Effector memory CD4-positive, alpha-beta T cell (primary cell): ENCODE measurements at places on chromosomes 6 and 20.

DNA sequence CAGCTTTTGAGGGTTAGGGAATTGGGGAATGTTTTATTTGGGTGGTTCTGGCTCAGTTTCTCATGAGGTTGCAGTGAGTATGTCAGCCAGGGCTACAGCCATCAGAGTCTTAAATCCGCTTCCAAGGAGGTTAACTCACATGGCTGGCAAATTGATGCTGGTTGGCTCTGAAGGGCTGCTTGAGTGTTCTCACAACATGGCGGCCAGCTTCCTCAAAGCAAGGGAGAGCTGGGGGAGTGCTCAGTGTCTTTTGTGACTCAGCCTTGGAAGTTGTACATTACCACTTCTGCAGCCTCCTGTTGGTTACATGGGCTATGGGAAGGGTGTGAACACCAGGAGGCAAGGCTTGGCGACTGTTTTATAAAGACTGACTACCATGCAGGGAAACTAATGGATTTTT lies 17.8 kb upstream of the PPP1R3G start:
- no peak for DNase-seq

GRCh38 chr6:147023581-147023980 lies 180.6 kb upstream of the STXBP5 start:
- no peak for DNase-seq

DNA sequence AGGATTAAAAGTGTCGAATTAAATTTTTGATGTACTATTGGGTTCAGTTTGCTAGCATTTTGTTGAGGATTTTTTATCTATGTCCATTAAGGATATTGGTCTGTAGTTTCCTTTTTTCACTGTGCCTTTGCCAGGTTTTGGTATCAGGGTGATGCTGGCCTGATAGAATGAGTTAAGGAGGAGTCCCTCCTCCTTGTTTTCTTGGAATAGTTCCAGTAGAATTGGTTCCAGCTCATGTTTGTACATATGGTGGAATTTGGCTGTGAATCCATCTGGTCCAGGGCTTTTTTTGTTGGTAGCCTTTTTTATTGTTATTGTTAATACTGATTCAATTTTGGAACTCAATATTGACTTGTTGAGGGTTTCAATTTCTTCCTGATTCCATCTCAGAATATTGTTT lies 141.8 kb downstream of the SIM1 start:
- no peak for DNase-seq

GRCh38 chr6:136548582-136549299 lies 1.5 kb downstream of the MAP7 start:
- no peak for DNase-seq

- no peak for DNase-seq
Observed at GRCh38 chr20:36862857-36863668, 12.9 kb upstream of the TLDC2 start.

- DNase-seq: no peak
Observed at GRCh38 chr6:40520084-40520483, 67.1 kb downstream of the LRFN2 start.

- no peak for DNase-seq
Observed at GRCh38 chr6:35765739-35766138, 10.7 kb upstream of the CLPSL2 start.

- DNase-seq: no peak
Observed at GRCh38 chr6:69948479-69949114, 82.2 kb downstream of the COL19A1 start.

- DNase-seq: no peak
Observed at GRCh38 chr6:149264629-149265028, 52.9 kb upstream of the TAB2 start.

GRCh38 chr20:19652591-19653026 lies 105.4 kb upstream of the RIN2 start:
- no peak for DNase-seq

DNA sequence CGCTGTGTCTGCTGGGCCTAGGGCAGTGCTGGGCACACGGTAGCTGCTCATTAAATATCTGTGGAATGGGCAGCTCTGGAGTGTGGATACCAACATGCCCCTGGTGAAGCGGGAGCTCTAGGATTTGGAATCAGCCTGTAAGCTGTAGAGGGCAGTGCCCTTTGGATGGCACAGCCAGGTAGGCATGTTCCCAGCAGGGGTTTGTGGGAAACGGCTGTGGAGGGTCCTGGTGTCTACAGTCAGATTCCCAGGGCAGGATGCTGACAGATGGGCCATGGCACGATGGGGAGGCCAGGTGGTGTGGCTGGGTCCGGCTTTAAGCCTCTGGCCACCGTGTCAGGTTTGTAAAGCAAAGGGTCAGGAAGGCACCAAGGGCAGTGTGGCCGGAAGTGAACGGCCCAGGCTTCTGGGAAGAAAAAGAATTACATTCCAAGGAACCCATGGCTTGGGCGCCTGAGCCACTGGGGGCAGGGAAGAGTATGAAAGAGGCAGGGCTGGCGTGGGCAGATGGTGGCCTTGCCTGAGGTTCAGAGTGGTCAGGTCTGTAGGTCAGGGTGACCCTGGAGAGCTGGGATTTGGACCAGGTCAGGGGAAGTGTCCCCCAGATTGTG lies 44.8 kb downstream of the UBE2V1 start:
- no peak for DNase-seq

- DNase-seq: no peak
Observed at GRCh38 chr6:113529196-113529595, 327.9 kb upstream of the MARCKS start.

GRCh38 chr20:31707994-31708735 lies 14.5 kb downstream of the BCL2L1 start:
- DNase-seq: no peak

- no peak for DNase-seq
Observed at GRCh38 chr20:14721926-14722452, 384.6 kb upstream of the FLRT3 start.

- no peak for DNase-seq
Observed at GRCh38 chr6:49892280-49892679, 25.9 kb upstream of the CRISP1 start.

GRCh38 chr6:3419624-3420272 lies 37.1 kb downstream of the SLC22A23 start:
- DNase-seq: no peak

DNA sequence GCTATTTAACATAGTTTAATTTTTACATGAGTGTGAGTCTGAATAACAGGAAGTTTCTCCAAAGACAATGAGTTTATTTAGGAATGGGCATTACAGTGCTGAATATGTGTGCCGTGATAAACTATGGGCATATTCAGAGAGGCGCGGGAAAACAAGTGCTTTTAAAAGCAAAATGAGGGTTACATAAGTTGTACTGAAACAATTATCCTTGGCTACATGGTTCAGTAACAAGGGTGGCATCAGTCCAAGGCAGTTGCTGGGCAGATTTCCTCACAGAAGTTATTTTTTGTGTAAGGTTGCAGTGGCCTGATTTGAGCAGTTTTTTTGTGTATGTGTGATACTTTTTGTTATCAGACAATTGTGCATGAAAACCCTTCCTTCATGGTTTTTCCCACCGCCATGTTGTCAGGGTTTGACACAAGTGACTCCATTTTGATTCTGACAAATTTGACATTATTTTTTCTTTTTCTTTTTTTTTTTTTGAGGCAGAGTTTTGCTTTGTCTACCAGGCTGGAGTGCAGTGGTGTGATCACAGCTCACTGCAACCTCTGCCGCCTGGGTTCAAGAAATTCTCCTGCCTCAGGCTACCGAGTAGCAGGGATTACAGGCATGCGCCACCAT lies 22.3 kb upstream of the PXDC1 start:
- DNase-seq: no peak

DNA sequence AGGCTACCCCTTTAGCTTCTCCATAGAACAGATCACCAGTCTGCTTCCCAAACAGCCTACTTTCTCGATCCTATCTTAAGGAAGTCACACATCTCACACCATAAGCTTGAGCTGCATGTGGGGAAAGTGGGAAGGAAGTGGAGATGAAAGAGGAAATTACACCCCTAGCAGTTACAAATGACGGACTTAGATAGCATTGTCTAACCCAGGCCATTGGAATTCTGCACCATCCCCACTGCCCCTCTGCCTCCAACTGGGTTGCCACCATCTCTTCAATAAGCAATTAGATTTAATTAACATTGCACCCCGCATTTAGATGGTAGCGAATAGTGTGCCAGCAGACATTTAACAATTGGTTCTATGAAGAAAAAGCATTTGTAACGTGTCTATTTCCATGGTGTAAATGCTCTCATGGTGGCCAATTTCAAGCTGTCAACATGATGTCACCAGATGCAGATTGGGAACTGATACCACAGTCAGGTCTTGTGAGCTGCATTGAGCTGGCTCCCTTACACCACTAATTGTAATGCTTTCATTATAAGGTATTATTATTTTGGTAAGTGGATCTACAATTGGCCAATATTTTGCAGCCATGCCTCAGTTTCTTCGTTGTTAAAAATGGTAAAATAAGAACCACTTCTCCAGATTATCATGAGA lies 124.7 kb downstream of the CD24 start:
- DNase-seq: no peak

- DNase-seq: no peak
Observed at GRCh38 chr6:21873562-21873961, 280.0 kb downstream of the SOX4 start.

- DNase-seq: no peak
Observed at GRCh38 chr20:56004007-56004406, 1.3 kb downstream of the CBLN4 start.

DNA sequence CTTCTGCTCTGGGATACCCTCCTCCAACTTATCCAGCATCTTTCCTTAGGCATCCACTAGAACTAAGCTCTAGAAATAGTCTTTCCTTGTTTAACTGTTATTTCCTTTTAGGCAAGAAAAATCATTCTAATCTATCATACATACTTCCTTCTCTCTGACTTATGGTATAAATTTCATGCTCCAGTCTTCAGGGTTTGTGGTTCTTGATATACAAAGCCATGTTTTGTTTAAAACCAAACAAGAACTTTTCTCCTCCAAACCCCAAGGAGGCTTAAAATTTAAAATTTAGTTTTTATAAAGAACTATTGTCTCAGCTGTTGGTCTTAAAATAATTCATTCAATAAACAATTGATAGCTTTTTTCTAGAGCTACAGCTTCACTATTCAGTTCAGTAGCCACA lies 77.2 kb downstream of the CD164 start:
- DNase-seq: no peak

DNA sequence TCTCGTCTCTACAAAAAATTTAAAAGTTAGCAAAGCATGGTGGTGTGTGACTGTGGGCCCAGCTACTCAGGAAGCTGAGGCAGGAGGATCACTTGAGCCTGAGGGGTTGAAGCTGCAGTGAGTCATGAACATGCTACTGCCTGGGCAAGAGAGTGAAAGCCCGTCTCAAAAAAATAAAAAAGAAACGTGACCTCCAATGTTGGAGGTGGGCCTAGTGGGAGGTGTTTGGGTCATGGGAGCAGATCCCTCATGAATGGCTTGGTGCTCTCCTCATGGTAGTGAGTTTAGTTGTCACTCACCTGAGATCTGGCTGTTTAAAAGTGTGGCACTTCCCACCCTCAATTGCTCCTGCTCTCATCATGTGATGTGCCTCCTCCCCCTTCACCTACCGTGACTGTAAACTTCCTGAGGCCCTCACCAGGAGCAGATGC lies 24.3 kb downstream of the RBL1 start:
- no peak for DNase-seq

- DNase-seq: no peak
Observed at GRCh38 chr20:31721408-31722256, 1.0 kb downstream of the BCL2L1 start.

DNA sequence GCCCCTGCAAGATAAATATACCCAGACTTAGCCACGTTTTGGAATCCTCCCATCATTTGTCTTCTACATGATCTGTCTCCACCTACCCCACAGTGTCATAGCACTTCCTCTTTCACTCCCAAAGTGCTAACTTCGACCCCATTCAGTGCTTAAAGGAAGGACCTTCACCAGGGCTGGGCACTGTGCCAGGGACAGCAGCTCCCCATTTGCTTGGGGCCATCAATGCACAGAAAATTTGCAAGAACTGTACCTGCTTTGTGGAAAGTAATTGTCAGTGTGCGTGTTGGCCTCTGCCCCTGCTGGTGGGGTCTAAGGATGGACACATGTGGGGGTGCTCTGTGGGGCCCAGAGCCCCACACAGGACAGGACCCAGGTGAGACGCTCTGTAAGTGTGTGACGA lies 5.2 kb upstream of the BPIFA2 start:
- no peak for DNase-seq

GRCh38 chr6:6466967-6467761 lies 121.4 kb upstream of the LY86 start:
- DNase-seq: no peak

GRCh38 chr20:58086763-58087561 lies 141.5 kb downstream of the ANKRD60 start:
- no peak for DNase-seq

DNA sequence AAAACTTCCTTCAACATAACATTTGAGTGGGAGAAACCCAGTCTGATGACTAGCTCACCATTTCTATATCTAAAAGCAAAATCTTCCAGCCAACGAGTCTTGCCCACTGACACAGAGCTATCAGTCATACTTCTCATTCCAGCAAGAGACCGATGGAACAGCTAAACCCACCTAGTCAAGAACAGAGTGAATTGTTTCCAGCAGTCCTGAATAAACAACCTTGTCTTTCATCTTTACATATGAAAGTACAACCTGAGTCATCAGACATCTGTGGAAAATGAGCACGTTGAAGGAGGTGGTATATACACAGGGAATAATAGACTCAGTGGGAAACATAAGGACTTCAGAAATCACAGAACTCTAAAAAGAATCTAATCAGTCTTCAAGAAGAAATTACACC lies 23.8 kb downstream of the NRSN1 start:
- DNase-seq: no peak

DNA sequence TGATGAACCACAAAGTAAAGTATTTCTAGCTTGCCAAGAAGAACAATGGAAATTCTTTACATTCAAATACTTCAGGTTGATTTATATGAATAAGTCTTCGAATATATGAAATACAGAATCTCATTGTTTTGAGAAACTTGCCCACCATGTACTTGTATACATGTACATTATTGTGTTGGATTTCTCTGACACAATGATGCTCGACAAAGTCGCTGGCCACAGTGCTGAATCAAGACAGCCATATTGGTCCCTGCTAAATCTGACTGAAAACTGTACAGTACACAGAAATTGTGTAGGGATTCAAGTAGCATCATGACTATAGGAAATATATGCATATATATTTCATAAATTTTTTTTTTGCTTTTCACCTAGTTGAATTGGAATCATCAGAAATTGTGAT lies 13.1 kb upstream of the LIN28B start:
- no peak for DNase-seq
